ENCODE measurements at places on chromosomes 5 and 9.

DNA sequence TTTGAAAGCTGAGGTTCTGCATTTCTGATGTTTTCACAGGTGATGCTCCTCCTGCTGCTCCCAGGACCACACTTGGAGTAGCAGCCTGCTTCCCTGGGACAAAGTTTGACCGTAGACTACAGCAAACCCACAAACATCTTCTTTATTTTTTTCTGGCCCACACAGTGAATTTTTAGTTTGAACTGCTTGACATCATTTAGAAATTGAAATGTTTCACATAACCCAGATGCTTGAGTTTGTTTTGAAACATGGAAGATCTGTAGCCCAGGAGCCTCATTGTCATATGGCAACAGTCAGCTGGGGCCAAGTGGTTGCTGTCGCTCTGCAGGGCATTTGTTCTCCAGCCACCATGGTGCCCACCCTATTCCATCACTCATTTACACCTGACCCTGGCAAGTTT is 8.4 kb downstream of the SH3TC2 start:
- DNase-seq, result no peak

DNA sequence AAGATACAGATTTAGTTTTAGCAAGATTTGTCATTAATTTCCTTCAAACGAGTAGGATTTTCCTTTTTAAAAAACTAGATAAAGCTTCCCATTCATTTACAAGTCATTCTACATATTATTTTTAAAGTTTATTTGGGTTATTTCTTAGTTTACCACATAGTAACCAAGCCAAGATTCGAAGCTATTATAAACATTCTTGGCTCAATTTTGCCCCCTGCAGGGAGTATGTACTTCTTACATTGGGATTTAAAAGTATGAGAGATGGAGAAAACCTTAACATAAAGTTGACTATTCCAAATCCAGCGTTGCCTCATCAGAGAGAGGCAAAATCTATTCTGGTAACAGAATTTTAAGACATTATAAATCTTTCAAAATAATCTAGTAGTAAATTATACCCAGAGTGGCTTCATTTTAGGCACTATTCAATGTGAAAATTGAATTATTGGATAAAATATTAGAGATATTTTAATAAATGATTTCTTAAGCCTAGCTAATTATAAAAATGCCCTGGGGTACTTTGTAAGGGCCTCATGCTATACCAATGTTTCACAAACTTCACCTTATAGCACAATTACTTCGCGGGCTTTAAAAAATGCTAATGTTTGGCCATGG is 39.1 kb downstream of the FBN2 start:
- no peak for DNase-seq

DNA sequence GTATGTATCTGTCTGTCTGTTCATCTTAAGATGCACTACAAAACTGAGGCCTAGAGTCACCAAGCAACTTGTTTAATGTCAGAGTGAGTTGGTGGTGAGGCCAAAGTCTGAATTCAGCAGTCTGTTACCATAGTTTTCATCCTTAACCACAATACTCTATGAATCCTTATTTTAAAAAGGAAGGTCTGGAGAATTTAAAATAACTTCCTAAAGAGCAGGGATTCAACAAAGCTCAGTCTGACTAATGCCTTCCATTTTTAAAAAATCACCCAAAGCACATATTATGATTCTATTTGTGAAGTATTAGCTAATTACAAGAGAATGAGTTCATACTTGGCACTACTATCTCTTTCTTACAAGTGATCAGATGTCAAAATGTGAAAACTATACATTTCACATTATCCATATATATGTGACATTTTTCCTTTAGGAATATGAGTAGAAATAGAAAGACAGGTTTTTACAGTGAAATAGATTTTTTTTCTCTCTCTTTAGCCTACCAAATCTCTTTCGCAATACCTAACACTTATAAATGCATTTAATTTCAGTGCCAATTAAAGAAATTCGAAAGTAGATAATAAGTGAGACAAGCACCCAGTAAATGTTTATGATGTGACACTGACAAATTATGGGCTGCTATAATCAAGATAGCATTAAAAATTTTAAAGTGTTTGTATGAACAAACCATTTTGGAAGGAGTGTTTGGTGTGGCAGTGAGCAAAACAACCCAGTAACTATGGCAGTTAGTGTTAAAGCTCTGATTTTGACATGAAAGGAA is 102.3 kb upstream of the CDKN2B start:
- no peak for DNase-seq

DNA sequence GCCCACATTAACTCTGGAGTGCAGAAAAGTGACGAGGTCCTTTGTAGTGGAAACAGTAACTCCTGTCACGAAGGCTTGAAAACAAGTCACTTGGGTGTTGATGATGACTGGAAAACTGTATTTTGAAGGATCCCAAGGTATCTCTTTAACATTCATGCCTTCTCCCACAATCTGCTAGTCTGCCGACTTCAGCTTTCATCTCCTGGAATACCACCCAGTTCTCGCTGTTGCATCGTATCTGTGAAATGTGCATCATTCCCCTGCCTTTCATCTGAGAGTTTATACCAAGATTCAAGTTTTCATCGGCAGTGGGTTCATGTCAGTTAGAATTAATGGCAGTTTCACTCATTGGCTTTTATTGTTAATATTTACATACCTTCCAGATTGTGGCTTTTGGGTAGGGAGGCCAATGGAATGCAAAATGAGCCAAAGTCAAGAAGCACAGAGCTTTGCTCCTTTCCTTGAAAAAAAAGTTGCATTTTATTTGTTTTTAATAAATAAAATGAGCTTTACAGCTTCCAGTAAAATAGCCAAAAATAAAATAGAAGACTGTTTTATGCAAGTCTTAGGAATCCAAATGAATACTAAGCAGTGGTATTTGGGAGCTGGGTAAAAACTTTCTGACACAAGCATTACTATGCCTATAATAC is 575.2 kb upstream of the WWC1 start:
- no peak for DNase-seq

DNA sequence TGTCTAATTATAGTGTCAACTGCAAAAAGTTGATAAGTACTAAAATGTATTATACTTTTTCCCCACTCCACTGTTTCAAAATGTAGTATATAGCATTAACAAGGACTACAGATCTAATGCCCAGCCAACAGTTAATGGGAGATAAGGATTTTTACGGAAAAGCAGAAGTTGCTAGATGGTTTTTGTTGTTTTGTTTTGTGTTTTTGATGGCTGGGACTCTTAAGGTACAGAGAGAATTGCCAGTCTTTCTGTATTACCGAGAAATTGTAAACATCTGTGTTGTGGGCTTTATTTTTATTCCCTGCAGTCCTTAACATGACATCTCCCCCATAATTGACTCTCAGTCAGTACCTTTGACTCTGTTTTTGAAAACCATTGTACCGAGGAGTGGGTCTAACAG is 44.0 kb downstream of the TRIO start:
- no peak for DNase-seq

- no peak for DNase-seq
Observed at GRCh38 chr9:75063556-75064305, 24.2 kb downstream of the NMRK1 start.

DNA sequence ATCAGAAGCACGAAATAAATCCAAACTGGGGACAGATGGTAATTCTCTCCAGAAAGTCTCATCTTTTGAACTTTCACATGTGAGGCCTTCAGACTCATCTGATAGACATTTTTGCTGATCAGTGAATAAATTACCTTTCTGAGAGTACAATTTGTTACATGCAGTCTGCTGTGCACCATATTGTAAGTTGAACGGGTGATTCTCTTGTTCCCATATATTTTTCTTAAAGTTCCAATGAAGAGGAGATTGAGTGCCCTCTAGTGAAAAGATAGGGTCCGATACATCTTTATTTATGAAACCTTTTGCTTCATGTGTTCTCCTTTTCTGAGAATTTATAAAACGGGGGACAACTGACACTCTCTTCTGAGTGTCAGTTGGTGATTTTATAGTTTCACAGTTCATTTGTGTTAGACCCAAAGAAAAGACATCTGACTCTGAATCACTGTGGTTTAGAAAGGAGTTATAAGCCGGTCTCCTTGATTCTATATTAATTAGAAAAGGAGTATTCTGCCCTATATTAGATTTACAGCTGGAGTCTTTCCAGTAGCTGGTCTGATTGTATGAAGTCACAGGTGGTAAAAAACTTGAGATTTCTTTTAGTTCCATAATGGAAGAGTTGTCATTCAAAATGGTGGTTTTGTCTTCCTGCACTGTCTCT is 30.4 kb downstream of the GNG10 start:
- no peak for DNase-seq

DNA sequence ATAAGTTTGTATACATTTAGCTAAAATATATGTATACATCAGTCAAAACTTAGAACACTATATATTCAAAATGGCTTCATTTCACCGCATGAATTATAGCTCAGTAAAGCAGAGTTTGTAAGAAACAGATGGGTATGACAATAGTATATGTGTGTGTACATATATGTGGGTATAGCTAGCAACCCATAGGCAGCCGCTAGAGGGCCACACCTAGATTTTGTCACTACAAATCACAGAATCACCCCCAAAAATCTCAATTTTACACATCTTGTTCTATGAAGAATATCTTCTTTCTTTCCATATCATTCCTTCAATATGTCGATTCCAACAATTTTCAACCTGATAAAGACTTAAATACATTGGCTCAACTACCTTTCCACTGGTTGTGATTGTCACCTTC is 357.8 kb upstream of the CCNG1 start:
- DNase-seq, result no peak

- DNase-seq, result no peak
Observed at GRCh38 chr9:30771760-30772159, 1612.7 kb upstream of the ACO1 start.

GRCh38 chr5:23089286-23089685 is 236.1 kb upstream of the CDH12 start:
- DNase-seq, result no peak

DNA sequence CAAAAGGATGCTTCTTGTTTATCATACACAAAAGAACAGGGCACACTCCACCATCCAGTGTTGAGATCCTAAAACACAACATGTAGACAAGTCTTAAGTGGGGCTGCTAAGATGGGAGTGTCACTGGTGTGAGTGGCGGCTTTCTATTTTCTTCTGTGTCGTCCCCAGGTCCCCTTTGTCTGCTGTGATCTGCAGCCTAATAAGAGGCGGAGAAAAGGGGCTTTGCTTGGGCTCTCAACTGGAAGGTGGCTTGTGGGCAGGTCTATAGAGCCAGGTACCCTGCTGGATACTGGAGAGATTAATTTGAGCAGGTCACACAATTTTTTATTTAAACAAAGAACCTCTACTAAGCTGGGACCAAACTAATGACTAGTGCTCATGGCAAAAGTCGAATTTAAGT is 126.1 kb upstream of the SAP30L start:
- no peak for DNase-seq

DNA sequence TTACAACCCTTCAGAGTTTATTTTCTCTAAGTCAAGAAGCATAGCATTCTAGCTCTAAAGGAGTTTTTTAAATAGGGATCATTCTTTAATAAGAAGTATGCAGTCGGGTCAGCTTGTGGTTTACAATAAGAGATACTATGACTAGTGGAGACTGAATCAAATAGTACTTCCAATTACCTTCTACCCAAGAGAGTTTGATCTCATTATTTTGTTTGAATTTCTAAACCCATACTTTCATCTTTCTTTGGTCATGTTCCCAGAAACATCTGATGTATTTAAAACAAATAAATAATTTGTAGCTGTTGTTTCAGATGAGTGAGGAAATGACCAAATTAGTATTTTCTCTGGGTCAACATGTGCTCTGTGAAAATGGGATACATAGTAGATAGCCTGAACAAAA is 160.2 kb upstream of the CDH6 start:
- no peak for DNase-seq

DNA sequence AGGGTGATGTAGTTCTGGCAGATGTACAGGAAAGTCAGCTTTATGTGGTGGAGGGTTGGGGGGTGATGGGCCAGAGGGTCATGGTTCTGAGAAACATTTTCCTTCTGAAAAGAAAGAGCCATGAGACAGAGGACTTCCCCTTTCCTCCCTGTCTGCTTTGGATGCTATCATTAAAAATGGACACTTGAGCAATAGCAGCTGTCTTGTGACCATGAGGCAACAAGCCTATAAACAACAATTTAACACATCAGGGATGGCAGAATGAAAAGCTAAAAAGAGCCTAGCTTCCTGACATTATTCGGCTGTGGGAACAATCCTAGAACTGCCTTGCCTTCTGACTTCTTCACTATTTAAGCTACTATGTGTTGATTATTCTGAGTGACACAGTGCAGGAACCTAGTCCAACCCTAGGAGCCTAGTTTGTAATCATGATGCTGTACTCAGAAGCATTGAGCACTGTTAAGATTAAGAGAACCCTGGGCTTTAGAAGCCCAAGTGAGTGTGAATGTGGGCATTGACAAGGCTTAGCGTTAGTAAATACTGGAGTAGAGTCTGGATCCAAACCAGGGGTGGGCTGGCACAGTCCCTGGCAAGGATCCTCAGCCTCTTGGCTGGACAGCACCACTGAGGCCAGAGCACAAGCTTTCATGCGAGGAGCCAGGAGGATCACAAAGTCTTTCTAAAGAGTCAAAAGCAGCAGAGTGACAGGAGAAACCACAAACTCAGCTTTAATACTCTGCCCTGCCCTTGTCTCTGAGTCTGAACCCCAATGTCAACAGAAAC is 178.5 kb upstream of the EGFLAM start:
- DNase-seq, result no peak

DNA sequence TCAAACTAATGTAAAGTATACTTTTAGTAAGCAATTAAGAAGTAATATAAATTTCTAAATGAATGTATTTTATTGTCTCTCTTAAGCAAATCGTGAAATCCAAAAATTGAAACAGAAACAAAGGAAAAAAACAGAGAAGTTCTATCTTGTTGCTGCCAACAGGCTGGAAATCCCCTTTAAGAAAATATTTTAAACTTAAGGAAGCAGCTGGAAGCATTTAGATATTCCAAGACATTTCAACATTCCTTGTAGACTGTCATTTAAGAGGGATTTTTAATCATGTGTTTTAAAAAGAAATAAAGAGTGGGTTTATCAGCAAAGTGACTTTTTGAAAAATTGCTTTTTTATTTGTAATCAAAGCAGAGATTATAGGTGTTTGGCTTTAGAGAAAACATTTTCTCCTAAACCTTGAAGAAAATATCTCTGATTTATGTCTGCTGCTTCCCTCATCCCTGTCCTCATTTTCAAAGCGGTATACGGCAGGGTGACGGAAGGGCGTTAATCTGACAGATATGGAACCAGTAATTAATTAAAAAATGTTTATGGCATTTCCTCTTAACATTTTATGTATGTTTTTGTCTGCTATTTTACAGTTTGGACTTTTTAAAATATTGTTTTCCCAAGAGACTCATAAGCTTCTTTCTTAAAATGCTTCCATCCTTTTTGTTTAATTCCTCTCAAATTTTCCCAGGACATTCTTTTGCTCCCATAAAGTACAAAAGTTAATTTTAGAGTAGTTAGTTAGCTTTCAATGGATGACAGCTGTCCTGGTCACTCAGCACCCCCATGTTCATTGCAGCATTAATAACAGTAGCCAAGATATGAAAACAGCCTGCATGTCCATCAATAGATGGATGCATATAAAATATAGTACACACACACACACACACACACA is 245.6 kb downstream of the LURAP1L start:
- DNase-seq, result no peak

GRCh38 chr5:15694696-15695214 is 194.8 kb downstream of the FBXL7 start:
- DNase-seq, result no peak

GRCh38 chr9:87796196-87796595 is 70.3 kb downstream of the CTSL start:
- no peak for DNase-seq

Measured in T-helper 9 cell (primary cell).